ENCODE measurements at places on chromosomes 4 and X.

GRCh38 chr4:7103607-7104365, 35.9 kb upstream of the GRPEL1 start:
- no peak for DNase-seq

DNA sequence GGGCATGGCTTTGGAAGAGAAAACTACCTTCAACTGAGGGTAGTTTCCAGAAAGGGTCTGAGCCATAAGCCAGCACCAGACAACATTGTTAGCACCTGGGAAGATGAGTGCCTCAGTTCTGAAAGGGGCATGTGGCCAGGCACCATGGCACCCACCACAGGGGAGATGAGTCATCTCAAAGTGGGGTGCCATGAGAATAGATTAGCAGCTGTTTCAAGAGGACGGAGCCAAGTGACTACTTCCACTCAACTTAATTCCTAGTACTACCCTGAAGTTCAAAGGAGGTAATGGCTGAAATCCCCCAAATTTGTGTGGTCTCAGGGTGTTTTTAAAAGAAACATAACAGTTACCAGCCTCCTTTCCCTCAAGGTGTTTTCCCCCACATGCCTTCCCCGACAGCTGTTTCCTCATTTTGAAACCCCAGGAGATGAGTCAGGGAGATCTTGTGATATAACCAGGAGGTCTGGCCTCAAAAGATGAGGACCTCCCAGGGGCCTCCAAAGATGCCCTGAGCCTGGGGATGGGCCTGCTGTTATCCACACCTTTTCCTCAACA, 27.8 kb upstream of the FTHL17 start:
- no peak for DNase-seq

GRCh38 chr4:14465507-14465906, 536.8 kb upstream of the CPEB2 start:
- no peak for DNase-seq

DNA sequence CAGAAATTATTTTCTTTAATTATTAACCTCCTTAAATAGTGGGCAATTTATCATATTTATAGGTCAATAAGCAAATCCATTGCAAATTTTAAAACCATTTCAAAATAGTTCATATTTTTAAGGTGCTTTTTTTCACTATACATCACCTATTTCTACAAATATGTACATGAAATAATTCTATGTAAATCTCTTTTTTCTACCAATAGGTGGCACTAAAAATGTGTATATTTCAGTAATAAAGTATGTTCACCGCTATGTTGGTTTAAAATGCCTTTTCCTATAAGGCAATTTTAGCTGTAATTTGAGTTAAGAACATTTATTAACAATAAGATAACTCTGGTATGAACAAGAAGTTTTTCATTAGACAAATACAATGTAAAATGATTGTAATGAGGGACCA, 672.2 kb downstream of the KCTD8 start:
- no peak for DNase-seq

GRCh38 chr4:69098470-69098869, 2.2 kb downstream of the UGT2B7 start:
- DNase-seq = no peak

- DNase-seq = no peak
These were observed 551.4 kb downstream of the IQCM start for GRCh38 chr4:149264093-149264733.

DNA sequence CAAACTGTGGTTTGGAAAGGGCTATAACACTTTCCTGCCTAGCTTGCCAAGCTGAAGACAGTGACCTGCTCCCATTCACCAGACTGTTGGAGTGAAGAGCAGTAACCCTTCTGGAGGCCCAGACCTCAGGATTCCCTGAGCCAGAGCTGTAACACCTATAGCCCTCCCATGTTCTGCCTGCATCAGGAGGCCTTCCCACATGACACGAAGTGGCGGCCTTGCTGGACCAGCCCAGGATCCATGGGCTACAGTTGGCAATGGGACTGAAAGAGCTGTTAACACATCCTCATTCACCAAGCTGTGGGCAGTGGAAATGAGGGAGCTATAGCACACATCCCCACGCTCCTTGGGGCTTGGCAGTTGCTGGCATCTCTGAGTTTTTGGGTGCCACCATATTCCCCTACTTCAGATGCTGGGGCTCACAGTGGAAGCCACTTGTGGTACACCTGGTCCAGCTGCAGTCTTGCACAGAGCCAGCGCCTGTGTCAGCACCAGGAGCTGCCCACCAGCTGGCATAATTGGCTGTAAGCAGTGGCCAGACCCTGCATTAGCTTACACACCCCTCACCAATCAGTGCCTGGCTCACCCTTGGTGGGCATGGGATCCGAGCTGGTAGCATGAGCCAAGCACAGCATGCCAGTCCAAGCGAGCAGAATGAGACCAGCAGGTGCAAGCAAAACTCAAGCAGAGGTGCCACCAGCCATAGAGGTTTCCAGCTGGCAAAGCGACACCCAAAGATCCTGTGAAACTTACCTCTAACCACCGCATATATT, 1029.3 kb downstream of the TECRL start:
- no peak for DNase-seq

DNA sequence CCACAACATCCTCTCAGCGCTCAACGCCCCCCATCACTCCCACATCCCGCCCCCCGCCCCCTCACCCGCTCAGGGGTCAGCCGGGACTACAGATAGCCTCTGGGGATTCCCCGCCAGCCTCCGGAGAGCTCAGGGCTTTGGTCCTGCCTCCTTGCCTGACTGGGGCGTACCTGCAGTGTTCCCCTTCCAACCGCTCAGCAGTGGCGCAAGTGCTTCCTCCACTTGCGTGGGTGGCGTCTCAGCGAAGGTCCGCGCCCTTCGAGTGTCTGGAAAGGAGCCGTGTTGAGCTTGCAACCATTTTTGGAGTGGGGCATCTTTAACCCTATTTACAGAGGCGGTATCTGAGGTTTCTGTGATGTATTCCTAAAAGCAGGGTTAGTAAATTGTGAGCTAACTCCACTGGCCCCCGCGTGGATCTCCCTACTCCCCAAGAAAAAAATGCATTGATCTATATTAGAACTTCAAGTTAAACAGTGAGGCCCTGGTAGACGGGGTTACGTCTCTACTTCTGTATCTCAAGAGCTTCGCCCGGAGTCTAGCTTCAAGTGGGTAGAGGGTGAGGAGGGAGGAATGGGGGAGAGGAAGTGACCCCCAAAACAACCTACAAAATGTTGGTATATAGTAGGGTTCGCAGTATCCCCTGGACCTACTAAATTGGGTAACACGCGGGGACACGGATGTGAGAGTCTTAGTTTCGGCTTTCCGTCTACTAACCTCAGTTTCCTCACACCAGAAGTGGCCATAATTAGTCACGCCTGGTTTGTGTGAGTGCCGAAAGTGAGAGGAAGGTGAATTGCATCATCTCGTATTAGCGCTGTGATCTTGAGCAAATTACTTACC, 16.1 kb downstream of the NKX3-2 start:
- DNase-seq = no peak

DNA sequence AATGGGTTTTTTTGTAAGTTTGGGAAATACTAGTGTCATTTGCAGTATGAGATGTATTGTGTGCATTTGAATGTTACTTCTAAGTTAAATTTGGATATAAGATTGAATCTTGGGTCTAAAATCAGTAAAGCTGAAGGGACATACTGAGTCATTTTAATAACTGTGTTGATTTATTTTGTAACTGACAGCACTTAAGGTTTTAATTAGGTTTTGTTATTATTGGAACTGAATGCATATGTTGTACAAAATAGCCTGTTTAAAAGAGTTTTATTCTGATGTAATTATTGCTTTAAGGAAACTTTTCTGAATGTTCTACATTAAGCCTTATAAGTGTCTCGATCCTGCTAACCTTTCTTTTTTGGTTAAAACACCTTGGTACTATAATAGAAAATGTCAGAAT, 396.6 kb downstream of the MAPK10 start:
- DNase-seq = no peak

DNA sequence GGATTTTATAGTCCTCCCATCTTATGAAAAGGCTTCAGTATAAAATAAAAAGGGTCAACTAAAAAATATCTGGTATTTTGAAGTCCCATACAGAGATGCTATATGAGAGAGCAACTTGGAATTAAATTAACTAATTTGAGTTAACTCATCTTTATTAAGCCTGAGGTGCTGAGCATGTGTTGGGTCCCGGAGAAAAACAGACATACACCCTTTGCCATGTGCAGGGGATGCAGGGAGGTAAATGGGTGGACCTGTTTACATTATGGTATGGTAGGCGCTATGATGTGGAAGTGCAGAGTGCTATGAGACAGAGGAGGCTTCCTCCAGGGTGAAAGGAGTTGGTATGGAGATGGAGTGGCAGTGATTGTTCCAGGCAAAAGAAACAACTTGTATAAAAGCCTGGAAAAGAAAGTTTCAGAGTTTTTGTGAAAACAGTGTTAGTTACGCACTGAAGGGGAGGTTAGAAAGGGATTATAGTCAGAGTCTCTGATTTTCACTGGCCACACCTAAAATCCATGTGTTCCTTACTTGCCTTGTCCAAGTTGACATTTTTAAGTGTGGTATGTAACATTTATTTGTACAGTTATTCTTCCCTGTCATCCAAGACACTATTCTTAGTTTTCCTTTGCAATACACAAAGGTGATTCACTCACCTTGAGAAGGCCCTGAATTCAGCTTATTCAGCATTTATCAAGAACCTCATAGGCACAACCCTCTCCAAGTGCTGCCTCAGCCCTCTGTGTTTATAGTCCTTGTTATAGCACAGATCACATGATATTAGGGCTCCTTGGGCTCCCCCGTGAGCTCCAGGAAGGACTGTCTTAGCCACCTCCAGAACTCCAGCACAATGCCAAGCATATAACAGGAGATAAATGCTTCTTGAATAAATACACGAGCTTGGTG, 152.0 kb downstream of the RASL11B start:
- DNase-seq = no peak

DNA sequence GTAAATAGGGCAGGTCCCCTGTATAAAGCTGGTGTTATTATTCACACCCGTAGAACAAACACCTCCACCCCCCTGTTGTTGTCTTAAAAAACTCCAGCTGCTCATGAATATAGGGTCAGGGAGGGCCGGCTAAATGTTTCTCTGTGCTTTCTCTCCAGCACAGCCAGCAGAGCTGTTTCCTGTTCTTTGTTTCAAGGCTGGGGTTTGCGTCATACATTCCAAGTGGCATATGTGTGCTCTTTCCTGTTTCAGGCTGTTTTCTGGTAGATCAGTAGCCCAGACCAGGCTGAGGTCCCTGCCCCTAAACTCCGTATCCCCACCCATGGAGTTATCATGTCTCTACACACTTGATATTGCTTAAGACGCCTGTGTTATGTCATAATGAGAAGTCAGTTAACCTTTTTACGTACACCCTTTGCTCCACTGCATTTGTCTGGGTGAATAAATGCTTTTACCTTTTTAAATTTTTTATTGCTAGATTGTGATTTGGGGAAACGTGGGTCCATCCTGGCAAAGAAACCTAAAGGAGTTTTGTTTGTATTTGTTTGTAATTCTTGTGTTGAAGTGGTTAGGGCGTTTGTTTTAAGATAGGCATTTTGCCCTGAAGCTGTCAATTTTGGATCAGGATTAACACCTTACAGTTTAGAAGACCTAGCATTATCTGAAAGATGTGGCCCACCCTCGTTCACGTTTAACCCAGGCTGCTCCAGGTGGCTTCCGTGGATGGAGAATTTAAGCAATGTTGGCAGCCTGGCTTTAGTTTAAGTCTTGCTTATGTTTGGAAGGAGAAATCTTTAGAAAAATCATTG, 3.3 kb downstream of the KLF3 start:
- peak; percentile 10 for DNase-seq

DNA sequence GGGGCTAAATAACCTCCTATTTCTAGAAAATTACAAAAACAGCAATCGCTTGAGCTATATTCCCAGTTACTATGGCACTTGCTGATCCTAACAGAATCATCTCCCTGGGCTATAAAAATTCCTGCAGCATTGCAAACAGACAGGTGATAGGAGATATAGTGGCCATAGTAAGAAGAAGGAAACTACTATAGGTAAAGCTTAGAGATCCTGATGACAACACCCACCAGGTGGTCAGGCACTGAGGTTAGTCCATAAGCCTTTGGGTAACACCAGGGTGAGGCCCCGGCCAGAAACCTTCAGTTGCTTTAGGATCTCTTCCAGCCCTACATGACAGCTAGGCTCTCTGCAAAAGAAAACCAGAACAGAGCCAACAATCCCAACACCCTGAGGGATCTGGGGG, 197.9 kb upstream of the PPP1R2C start:
- DNase-seq = no peak

DNA sequence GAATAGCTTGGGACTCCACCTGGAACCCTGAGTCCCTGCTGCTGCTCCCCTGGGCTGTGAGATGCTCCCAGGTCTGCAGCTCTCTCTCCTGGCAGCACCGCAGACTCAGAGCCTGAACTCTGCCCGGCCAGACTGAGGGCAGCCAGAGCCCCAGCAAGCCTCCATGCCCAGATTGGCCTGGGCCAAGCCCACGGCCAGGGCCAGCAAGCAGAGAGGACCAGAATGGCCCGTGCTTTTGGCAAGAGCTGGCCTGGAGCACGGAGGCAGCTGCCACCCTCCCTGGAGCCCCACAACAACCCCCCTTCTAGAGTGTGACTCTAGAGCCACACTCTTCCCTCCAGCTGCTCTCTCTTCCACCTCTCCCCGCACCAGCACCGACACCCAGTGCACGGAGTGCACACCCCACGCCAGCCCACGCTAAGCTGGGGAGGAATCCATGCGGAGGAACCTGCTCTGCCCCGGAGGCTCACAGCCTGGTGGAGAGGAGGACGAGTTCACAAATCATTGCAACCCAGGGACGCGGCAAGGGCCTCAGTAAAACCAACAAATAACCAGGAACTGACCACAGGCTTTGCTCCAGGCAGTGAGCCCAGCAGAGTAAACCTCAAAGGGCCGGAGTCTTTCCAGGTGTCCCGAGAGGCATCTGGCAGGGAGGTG, 110.3 kb downstream of the HMX1 start:
- no peak for DNase-seq

GRCh38 chr4:38805530-38806145, 1.0 kb upstream of the TLR1 start:
- no peak for DNase-seq

DNA sequence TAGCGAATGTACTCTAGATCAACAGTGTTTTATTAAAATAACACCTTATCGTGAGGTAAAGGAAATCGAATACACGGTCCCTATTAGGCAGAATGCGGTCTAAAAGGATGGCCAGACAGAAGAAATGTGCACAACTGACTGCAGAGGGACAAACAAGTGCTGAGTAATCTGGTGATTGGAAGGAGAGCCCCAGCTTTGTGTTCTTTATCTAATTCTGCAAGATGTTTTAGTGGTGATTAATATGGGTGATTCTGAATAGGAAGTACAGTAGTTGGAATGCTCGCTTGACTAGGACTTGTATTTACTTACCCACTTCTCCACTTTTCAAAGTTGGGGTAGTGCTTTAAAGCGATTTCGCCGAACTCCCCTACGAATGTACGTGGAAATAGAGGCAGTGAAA, 1.2 kb downstream of the WDR44 start:
- DNase-seq = no peak

DNA sequence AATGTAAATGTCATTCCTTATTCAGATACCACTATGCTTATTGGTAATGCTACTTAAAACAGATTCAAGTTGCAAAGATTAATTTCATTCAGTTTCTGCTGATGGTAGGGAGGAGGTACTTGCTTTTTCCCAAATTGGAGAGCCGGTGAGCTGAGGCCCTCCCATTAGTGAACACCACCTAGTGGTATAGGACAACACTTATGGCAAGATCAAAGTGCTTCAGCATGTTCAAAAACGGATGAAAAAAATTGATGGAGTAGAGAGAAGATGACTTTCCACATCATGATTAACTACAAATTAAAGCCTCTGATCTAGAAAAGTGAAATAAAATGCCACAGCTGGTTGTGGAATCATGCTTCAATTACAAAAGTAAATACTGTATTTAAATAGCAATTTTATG, 112.9 kb downstream of the MBNL3 start:
- no peak for DNase-seq

- DNase-seq = no peak
These were observed 98.0 kb downstream of the AWAT2 start for GRCh38 chrX:69951753-69952152.
